ENCODE measurements at places on chromosomes 7 and 10. TPM values are rescaled to one million over a fixed set of nuclear protein-coding genes. Genes with fewer than 3 reads are reported as not detected.
A peak's percentile ranks its signal among the peaks of the same experiment; 100 is the strongest.

GRCh38 chr10:111648046-111648445 is 535.5 kb downstream of the GPAM start:
- no peak for DNase-seq

DNA sequence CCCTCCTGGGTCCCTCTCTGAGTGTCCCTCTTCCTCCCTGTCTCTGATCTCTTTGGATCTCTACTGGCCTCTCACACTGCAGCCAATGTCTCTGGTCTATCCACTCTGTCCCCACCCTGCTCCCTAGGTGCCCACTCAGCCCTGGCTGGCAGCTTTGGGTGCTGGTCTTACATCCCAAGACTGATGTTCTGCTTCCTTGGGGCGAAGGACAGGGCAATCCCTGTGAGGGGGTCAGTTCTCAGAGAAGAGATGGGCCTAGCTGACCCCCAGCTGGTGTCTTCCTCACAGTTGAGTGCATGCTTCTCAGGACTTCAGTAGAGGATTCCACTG is 51.7 kb upstream of the CAMK2B start:
- no peak for DNase-seq

DNA sequence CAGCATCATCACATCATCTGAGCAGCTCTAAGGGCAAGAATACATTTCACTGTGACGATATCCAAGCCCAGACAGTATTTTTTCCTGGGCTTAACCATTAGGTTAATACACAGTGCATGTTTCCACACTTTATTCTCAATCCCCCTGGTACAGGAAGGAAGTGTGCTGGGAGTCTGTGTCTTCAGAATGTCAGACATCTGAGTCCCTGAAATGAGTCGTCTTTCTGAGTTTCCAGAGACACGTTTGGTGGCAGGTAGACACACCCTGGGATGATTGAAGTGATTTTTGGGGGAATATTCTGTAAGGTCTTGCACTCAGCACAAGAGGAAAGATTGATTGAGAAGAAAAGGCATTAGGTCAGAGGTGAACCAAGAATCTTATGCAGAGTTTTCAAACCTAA is 13.1 kb upstream of the SHH start:
- DNase-seq: no peak

- no peak for DNase-seq
Observed at GRCh38 chr7:24427048-24427447, 143.1 kb downstream of the NPY start.

GRCh38 chr10:122207596-122207995 is 63.5 kb upstream of the BTBD16 start:
- DNase-seq: no peak

DNA sequence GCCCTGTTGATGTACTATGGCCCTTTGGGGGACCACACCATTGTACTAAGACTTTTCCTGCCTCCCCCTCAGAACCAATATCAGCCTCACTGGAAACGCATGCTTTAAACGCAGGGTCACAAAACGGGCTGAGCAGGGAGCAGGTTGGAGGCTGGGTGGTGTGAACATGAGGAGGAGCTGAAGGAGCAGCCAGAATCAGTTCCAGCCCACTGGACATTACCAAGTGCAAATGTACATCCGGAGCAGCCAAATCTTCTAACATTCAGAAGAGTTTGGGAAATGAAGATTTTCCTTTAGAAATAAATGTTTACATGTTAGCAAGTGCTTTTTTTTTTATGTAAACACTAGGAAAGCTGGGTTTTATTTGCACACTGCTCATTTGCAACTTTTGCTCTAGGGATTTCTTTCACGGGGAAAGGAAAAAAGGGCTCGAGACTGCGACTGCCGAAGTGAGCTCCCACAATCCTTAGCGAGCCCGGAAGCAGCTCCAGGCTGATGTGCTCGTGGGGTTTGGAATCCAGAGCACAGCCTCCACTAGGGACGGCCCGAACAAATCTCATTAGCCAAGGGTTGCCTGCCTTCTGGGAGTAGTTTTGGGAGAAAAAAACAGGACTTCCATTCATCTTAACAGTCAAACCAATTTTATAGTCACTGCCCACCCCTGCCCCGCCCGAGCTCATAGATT is 108.0 kb upstream of the YAE1 start:
- no peak for DNase-seq

GRCh38 chr7:81846398-81846797 is 76.6 kb upstream of the HGF start:
- peak; percentile 20 for DNase-seq

DNA sequence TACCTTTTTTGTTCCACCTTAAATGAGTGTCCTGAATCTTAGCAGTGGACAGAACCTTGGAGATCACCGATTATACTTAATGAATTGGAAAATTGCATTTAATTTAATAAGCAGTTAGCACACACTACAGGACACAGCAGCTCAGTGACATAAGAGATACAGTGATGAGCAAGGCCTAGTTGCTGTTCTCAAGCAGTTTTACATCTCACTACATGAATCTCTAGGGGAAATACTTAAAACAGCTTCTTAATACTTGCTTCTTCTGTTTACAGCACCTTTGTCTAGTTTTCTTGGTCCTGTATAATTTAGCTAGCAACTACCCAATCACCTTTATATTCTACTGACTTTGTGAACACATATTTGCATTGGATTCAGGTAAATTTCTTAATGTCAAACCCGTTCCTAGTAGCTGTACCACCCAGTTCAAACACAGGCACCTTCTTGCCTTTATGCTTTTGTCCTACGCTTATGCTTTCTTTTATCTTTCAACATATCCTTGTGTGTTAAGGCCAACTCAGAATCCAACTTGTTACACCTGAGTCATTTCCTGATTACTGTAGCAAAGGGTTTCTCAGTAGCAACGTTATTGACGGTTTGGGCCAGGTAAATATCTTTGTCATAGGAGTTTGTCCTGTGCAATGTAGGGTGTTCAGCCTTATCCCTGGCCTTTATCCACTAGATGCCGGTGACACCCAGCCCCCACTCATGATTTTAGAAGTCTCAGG is 1.8 kb downstream of the STAM start:
- no peak for DNase-seq

DNA sequence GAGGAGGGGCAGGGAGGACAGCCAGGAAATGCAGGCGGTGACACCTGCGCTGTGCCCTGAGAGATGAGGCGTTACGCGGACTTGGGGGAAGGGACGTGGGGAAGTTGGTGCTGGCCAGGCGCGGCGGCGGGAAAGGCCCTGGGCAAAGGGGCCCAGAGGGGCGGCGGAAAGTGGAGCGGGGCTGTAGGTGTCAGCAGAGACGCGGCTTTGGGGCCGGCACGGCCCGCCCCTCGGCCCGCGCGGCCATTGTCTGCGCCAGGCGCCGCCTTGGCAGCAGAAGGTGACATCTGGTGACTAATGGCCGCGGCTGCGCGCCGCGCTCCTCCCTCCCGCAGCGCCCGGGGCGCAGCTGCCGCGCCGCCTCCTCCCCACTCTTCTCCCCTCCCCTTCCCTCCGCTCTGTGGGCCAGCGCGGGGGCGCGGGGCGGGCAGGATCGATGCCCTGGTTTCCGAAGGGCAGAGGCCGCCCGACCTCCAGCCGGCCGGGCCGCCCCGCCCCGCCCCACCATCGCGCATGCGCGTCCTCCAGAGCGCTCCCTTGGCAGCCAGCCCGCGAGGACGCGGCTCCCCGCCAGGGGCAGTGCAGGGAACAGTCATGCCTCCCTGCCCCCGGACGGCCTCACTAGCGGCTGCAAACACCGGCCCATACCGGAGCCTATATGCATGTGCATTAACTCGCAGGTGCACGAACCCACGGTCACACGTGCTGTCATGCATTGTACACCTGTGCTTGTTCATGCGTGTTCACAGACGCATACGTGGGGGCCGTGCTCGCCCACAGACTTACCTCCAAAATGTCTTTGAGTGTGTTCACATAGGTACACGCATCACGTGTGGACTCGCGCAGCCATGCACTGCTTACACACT is 269.6 kb downstream of the RPS24 start:
- DNase-seq: peak; percentile 63

- DNase-seq: no peak
Observed at GRCh38 chr10:86364491-86365345, 1.9 kb downstream of the GRID1 start.

- peak; percentile 46 for DNase-seq
Observed at GRCh38 chr7:151484971-151485707, 34.6 kb downstream of the RHEB start.

DNA sequence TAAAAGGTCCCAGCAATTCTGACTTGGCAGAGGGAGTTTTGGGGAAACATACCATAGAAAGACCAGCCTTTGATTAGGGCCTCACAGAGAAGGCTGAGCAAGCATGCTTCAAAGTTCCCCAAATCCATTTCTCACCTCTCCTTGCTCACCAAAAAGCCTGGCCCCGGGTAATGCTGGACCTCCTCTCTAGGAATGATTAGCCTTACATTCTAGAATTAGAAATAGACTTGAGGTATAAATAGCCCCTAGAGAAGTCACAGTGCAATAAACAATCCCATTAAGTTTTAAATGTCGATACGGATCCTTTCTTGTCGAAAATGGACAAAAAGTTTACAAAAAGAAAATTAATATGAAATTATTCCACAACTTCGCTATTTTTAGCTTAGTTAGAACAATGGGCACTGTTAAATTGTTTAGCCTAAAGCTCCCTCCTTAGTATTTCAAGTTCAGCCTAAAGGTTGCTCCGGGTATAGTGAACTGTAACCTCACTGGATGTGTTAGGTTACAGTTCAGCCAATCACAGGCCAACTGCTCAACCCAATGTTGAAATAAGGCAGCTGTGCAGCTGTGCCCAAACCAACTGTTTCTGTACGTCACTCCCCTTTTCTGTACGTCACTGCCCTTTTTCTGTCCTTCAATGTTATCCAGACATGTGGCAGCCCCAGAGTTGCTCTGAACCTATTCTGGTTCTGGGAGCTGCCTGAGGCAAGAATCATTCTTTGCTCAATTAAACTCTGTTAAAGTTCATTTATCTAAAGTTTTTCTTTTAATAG is 7.9 kb upstream of the GSDME start:
- no peak for DNase-seq

- no peak for DNase-seq
Observed at GRCh38 chr7:41097501-41097900, 605.4 kb downstream of the INHBA start.

GRCh38 chr10:24502801-24503460 is 220.8 kb downstream of the ARHGAP21 start:
- no peak for DNase-seq

- DNase-seq: no peak
Observed at GRCh38 chr7:45224832-45225231, 67.2 kb downstream of the RAMP3 start.

DNA sequence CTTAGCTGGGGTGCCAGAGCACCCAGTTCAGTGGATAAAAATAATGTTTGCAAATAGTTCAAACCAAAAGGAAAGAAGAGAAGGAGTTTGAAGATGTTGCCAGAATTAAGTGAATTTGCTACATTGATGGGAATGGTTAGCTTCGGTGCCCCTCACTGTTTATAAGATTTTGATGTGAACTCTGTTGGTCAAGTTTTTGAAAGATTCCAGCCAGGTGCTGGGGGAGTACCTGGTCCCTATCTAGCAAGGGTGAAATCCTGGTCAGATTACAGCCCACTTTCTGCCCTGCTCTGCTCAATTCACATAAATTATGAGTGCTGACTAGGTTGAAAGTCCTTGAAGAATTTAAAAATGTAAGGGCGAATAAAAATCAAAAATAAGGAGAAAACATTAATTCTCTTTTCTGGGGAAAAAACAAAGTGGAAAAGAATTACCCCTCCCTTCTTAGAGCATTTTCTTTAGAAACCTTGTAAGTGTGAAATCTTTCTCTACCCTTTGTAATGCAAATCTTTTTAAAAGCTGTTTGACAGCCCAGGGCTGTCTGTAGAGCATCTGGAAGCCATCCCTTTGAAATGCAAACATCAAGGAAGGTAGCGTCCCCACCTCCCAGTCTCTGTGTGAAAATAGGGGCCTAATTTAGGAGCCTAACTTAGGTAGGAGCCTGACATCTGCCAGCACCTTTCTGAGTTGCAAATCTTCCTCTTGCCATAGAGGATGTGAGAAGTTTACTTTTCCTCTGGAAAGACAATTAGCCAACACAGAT is 1.4 kb upstream of the GIMAP5 start:
- DNase-seq: no peak

DNA sequence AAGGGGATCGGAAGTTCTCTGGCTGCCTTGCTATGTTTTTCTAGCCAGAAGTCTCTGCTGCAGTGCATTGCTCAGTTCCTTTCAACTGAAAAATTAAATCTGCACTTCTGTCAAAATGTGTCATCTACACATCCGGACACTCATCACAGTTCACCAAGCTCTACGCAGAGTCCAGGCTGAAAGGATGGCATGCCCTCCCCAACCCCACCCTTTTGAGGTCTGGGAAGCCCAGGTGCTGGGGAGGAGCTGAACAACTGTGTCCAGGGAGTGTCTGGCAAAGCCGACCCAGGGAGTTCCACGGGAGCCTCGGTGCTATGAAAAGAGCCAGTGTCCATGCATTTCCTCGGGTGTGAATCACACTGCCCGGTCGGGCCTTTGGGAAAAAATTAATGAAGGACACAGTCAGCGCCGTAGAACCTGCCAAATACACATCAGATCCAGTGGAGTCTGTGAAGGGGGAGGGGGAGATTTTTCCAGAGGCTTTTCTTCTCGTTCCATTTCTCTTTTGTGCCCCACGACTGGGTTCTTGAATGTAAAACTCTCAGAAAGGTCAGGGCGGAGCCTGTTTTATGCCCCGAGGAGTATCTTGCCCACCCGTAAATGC is 757 bp upstream of the PALS2 start:
- no peak for DNase-seq

Gene SEM1
- 231 TPM for total RNA-seq

Gene SLC25A40
- total RNA-seq: 4.3 TPM

Gene HIP1
- 32.2 TPM for total RNA-seq

Gene IFIT2
- total RNA-seq: 2.2 TPM

Gene PARP12
- total RNA-seq: 52.8 TPM

Gene BCCIP
- total RNA-seq: 74.0 TPM

Gene MSMB
- total RNA-seq: not detected

Gene TMEM225B
- not detected for total RNA-seq

Gene TBC1D12
- 13.4 TPM for total RNA-seq

Gene TYSND1
- 6.6 TPM for total RNA-seq

Gene PWWP2B
- 10.9 TPM for total RNA-seq

Gene SLC26A3
- not detected for total RNA-seq

Gene GPR26
- total RNA-seq: not detected

Gene MSS51
- 0.59 TPM for total RNA-seq

Gene HOXA1
- 1.0 TPM for total RNA-seq
